ENCODE measurements at places on chromosomes 6 and 20.
A peak's percentile ranks its signal among the peaks of the same experiment; 100 is the strongest.

- no peak within 1 kb of the TSS for H3K27ac ChIP-seq
- no peak for DNase-seq
- H3K4me3 ChIP-seq = no peak within 1 kb of the TSS
Measured at GRCh38 chr6:105179244-105180065, at the start of gene POPDC3. Gene POPDC3, minus strand, starts transcription at chr6:105180014. Its CDS starts 18,105 bp downstream, at chr6:105161909.

- no peak overlapping the region for H3K4me3 ChIP-seq
- H3K36me3 ChIP-seq = no peaks in the 10 kb centered on the region
- no peak for DNase-seq
- H3K4me1 ChIP-seq = peaks cover 3% of the 10 kb centered on the region
- no peaks in the 10 kb centered on the region for H3K27me3 ChIP-seq
Measured at GRCh38 chr20:34010405-34010931, 16.8 kb downstream of the RALY start.

DNA sequence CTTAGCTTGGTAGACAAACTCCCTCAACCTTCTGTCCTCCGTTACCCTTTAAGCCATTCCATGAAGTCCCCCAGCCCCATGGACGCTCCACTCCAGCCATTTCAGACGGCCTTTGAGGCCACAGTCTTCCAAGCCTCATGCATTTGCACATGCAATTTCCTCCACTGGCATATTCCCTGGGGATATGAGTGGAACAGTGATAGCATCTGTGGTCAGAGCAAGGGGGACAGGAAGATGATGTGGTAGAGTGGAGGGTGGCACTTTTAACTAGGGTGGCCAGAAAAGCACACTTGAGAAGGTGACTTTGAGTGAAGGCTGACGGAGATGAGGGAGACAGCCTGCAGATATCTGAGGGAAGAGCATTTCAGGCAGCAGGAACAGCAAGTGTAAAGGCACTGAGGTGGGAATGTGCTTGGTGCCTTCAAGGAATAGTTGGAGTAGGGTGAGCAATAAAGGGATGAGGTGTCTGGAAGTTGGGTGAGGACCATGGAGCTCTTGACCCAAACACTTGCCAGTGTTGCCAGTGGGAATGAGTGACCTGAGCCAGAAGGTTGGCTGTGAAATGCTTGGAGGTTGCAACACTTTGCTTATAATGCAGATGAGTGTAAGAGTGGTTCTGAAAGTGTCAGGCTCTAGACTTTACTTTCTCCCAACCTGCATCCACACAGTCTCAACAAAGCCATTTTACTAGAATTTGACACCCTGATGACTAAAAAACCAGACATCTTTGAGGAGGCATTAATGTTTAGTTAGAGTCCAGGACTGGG is 275.6 kb upstream of the SUPT3H start:
- H3K4me3 ChIP-seq = no peak overlapping the region
- H3K4me1 ChIP-seq = no peaks in the 10 kb centered on the region
- no peaks in the 10 kb centered on the region for H3K27me3 ChIP-seq
- no peaks in the 10 kb centered on the region for H3K36me3 ChIP-seq

DNA sequence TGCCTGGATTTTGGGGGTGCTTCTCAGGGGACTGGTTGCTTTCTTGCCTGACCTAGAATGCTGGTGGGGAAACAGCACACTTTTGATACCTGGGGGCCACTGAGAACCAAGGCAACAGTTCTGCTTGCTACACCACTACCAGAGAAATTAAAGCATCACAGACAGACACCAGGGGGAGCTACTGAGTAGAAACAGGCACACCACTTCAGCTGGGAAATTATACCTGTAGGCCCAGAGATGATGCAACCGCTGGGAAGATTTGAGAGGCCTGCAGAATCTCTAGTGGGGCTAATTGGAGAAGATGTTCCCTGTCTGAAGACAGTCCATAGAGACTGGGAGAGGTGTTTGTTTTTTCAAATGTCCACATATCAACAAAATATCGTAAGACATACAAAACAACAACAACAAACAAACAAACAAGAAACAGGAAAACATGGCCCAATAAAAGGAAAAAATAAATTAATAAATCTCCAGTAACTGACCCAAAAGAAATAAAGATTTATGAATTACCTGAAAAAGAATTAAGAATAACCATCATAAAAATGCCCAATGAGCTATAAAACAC is 129.4 kb upstream of the RIN2 start:
- H3K27ac ChIP-seq = no peak overlapping the region
- peak; percentile 75 for DNase-seq
- no peaks in the 10 kb centered on the region for H3K27me3 ChIP-seq
- H3K4me3 ChIP-seq = no peak overlapping the region

DNA sequence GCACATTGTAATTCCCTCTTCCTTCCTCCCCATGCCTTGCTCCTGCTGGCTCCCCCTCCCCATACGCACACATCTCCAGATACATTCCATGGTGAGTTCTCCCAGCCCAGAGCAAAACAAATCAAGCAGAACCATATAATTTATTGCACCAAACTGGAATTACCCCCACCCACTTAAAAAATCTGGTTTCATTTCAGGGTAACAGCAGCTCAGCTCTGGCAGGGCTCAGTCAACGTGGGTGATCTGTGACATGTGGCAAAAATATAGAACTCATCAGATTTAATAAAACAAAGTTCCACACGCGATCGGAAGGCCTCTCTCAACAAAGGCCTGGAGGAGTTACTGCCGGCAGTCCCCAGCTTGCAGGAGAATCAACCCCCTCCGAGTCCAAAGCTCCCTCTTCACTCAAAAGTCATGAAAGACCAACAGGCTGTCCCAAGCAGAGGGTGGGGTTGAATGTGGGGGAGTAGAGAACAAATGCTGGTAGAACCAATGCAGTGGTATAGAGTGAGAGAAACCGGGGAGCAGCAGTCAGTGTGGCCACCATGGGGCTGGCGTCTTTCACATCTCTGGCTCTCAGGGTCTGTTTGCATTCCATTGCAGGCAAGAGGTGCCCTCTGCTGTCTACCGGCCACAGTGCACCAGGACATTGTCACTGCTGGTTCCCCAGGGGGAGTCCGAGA is 323.3 kb upstream of the NT5E start:
- no peak overlapping the region for H3K27ac ChIP-seq
- no peak overlapping the region for H3K4me3 ChIP-seq
- no peaks in the 10 kb centered on the region for H3K36me3 ChIP-seq
- DNase-seq = peak; percentile 51

DNA sequence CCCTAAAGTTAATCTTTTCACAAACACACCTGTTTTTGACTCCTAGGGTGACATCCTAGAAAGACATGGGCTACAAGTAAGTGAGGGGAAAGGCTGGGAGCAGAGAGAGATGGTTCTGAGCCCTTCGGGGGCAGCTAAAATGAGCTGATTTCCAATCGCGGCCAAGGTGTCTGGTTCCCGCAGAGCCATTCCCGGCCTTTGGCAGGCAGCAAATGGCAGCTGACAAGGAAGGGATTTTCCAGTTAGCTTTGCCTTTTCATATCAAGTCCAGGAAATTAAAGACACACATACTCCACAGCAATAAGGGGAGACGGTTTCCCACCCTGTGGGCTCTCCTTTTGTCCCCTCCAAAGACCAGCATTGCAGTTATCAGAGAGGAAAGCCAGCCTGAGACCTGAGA is 228.5 kb downstream of the ZMYND8 start:
- H3K27me3 ChIP-seq = no peaks in the 10 kb centered on the region
- no peak overlapping the region for H3K4me3 ChIP-seq
- no peaks in the 10 kb centered on the region for H3K4me1 ChIP-seq
- no peaks in the 10 kb centered on the region for H3K36me3 ChIP-seq

GRCh38 chr6:116571683-116572000 is 338 bp downstream of the RWDD1 start:
- DNase-seq = no peak
- no peaks in the 10 kb centered on the region for H3K27me3 ChIP-seq
- H3K36me3 ChIP-seq = no peaks in the 10 kb centered on the region
- H3K4me3 ChIP-seq = peak overlapping the region; percentile 96
- H3K4me1 ChIP-seq = peaks cover 15% of the 10 kb centered on the region

DNA sequence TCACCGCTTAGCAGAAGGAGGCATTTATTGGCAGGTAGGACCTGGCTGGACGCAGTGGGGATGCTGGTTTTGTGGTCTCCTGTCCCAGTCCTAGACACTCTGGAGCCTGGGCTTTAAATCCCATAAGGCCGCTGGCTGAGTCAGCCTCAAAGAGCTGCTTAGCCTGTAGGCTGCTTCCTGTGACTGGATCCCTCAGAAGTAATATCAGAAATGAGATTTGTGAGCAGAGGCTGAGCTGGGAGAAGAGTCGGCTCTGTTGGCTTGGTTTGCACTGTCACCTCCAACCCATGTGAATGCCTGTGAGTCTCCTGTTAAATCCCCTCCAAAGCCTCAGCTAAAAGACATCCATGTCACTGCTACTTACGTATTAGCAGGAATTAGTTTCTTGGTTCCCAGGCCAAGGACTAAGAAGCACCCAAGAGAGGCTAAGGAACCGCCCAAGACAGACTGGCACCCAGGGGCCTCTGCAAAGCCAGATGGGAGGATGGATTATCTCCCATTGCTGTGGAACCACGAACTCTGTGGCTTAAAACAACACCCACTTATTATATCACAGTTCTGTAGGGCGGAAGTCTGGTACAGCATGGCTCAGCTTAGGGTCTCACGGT is 289.4 kb downstream of the CDC5L start:
- peak; percentile 12 for DNase-seq
- H3K27ac ChIP-seq = no peak overlapping the region
- H3K4me1 ChIP-seq = no peaks in the 10 kb centered on the region
- H3K4me3 ChIP-seq = no peak overlapping the region

- H3K4me1 ChIP-seq = no peaks in the 10 kb centered on the region
- H3K36me3 ChIP-seq = no peaks in the 10 kb centered on the region
- H3K27ac ChIP-seq = no peak overlapping the region
- H3K4me3 ChIP-seq = no peak overlapping the region
- DNase-seq = no peak
Measured at GRCh38 chr6:102114402-102114801, 720.9 kb downstream of the GRIK2 start.

Data from liver (tissue), 10 donors.